ENCODE measurements at places on chromosomes 1 and 21.

DNA sequence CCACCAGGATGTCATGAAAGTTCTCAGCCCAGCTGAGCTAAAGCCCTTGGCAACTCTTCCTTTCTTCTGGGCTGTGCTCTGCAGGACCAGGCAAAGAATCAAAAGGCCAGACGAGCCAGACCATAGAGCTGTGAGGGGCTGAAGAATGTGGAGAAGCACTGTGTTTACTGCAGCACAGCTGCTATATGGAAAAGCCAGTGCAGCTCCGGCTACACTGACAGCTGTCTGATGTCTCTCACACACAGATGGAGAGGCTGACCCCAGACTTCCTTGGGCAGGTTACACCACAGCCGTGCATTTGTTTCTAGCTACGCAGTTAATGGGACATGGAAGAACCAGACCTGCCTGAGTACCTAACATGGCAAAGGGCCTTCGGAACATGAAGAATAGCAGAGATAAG lies 40.3 kb downstream of the CD247 start:
- DNase-seq = no peak

DNA sequence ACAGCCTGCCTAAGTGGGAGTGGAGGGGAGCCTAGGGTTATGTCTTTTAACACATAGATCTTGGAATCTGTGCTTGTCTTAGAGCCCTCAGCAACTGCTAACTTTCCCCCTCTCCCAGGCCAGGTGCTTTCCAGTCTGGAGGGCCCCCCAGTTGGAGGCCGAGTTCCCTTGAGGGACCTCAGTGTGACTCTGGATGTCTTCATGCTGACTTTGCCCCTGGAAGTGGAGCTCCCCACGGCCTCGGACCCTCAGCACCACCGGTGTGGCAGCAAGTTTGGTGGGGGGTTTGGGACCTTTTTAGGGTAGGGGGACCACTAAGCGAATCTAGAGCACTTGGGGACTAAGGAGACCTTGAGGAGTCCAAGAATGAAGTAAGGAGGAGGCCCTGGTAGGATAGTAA lies 22.9 kb downstream of the HYI start:
- DNase-seq = no peak

DNA sequence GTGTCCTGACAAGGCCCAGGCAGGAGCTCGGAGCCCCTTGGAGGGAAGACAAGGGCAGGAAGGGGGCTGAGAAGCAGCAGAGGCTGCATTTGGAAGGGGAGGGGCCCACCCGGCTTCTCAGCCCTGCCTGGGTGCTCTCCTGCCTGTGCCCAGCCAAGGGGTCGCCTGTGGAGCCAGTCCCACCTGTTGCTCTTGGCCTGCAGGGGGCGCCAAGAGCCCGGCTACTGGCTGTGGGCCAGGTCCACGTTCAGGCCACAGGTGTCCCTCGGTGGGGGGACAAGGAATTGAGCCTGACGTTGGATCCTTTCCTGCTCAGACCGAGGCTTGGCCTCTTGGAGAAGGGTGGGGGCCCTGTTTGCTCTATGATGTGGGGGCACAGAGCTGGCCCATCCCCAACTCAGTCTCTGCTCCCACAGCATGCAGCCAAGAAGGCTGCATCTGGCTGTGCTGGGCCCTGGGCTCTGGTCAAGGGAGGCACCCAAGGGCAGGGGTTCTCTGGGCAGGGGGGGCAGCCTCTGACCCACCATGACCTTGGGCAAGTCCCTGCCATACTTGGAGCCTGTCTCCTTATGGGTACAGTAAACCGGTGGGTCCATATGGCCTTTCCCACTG lies 10.9 kb downstream of the WNT4 start:
- DNase-seq = peak; percentile 81

- DNase-seq = no peak
Observed at GRCh38 chr1:65963156-65963888, 170.6 kb downstream of the PDE4B start.

GRCh38 chr1:109826930-109827349 lies 63.2 kb upstream of the EPS8L3 start:
- DNase-seq = no peak
